ENCODE measurements at places on chromosomes 16 and 17.
A peak's percentile ranks its signal among the peaks of the same experiment; 100 is the strongest.

- no peak for DNase-seq
Observed at GRCh38 chr16:57325458-57325857, 33.1 kb upstream of the CCL22 start.

GRCh38 chr16:88882358-88883030 is 16.0 kb upstream of the PABPN1L start:
- no peak for DNase-seq

- peak; percentile 36 for DNase-seq
Observed at GRCh38 chr16:49048557-49048956, 233.1 kb downstream of the CBLN1 start.

GRCh38 chr16:89613231-89613953 is at the start of gene DPEP1:
Gene DPEP1, plus strand, starts transcription at chr16:89613642. Its CDS starts 16,769 bp downstream, at chr16:89630411.
- DNase-seq = no peak

- DNase-seq = no peak
Observed at GRCh38 chr16:52368859-52369258, 178.1 kb downstream of the TOX3 start.

DNA sequence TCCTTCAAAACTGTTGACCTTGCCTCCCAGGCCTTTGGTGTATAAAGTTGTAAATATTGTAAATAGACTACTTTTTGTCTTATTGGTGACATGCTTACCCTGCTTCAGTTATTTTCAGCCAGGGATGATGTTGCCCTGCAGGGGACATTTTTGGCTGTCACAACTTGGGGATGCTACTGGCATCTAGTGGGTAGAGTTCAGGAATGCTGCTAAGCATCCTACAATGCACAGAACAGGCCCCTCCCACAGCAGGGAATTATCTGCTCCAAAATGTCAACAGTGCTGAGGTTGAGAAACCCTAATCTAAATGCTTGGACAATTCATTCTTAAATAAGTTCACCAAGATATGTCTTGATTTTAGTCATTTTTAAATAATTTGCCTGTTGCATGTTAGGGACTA is 459.8 kb downstream of the PMP22 start:
- DNase-seq = no peak

GRCh38 chr17:12826431-12826830 is 37.1 kb downstream of the ARHGAP44 start:
- no peak for DNase-seq

GRCh38 chr16:84726669-84727467 is 27.1 kb downstream of the USP10 start:
- peak; percentile 28 for DNase-seq

DNA sequence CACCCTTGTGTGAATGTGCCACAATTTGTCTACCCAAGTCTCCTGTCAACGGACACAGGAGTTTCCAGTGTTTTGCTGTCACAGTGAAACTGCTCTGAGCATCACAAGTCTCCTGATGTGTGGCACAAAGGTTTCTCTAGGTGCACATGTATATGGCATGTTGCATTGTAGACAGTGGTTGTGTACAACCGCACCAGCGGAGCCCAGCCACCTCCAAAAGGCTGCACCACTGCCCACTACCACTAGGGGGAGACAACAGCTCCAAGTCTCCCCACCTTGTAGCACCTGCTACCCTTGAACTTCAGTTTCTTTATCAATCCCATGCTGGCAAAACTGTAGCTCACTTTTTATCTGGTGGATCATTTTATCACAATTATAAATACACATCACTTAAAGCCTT is 95.5 kb upstream of the ZNF469 start:
- no peak for DNase-seq

- DNase-seq = no peak
Observed at GRCh38 chr17:29273924-29274323, 20.0 kb downstream of the NUFIP2 start.

DNA sequence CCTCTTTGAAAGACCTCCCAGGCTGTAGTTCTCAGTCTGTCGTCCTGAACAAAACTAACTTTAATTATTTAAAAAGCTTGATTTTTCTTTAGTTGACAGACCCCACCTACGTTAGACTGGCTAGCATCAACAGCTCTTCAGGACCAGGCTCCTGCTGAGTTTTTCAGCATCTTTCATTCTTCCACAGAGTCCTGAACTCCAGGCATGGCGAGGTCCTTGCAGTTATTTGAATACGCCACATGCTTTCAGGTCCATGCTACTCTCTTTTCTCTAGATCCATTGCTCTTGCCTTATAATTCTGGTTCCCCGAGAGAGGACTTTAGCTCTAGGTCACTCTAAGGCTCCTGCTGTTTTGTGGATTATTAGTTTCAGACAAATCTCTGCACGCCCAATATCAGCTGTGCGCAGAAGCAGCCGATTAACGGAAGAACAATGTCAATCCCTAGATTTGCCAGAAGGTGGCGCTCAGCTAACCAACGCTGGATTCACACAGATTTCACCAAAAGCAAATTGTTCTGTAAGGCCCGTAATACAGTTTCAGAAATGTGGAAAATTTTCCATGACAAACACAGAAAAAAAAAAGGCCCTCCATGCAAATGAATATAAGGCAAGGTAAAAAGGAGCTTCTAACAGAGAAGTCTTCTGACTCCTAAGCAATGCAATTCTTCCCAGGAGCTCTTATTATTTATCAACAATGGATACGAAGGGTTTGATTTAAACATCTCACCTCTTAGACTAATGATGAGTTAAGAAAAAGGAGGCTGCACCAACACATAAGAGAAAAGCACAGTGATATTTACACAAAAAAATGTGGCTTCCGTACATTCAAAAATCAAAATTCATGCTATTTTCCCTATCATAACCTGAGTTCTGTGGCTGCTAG is 33.5 kb upstream of the BCO1 start:
- DNase-seq = peak; percentile 84

GRCh38 chr17:41531993-41532392 is 3.9 kb upstream of the KRT19 start:
- no peak for DNase-seq

GRCh38 chr17:45302649-45303173 is 14.1 kb downstream of the MAP3K14 start:
- no peak for DNase-seq

GRCh38 chr16:80362816-80363215 is 178.0 kb upstream of the DYNLRB2 start:
- no peak for DNase-seq

- DNase-seq = no peak
Observed at GRCh38 chr17:1800712-1801111, 29.0 kb downstream of the SMYD4 start.

DNA sequence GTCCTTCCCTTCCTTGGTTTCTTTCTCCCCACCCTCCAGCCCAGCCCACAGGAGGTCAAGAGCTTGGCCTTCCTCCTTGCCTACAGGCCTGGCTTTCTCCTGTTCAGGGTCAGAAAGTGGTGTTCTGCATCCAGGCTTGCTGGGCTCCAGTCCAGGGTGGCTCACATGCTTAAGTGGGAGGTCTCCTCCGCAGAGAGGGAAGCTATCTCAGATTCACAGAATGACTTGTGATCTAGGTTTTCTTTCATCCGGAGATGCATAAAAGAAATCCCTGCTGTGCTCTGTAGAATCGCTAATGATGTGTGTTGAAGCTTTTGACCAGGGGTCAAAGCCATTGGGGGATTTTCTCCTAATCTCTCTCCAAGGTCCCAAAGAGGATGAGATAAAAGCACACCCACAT is 382.3 kb upstream of the EEF2KMT start:
- no peak for DNase-seq

Data from midbrain (tissue), 1 donor.